HFFc6 (cell line): ENCODE measurements at places on chromosomes 6 and 20. TPM values are rescaled to one million over a fixed set of nuclear protein-coding genes. Genes with fewer than 3 reads are reported as not detected.

DNA sequence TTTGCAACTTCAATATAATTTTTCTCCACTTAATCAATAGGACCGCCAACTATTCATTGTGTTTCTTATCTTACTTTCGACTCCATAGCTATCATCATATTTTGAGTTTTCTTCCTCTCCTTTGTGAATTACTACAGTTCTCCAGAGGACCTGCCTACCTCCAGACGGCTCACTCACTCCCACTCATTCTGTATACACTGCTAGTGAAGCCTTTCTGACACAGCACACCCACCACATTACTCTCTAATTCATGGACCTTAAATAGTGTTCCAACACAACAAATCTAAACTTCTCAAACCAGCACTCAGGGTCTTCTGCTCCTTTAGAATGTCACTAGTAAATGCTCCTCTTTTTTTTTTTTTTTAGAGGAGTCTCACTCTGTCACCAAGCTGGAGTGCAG lies 23.8 kb downstream of the FKBP5 start:
- DNase-seq = no peak
- H3K27ac ChIP-seq = no peak overlapping the region
- H3K4me1 ChIP-seq = peaks cover 25% of the 10 kb centered on the region
- no peaks in the 10 kb centered on the region for H3K36me3 ChIP-seq

DNA sequence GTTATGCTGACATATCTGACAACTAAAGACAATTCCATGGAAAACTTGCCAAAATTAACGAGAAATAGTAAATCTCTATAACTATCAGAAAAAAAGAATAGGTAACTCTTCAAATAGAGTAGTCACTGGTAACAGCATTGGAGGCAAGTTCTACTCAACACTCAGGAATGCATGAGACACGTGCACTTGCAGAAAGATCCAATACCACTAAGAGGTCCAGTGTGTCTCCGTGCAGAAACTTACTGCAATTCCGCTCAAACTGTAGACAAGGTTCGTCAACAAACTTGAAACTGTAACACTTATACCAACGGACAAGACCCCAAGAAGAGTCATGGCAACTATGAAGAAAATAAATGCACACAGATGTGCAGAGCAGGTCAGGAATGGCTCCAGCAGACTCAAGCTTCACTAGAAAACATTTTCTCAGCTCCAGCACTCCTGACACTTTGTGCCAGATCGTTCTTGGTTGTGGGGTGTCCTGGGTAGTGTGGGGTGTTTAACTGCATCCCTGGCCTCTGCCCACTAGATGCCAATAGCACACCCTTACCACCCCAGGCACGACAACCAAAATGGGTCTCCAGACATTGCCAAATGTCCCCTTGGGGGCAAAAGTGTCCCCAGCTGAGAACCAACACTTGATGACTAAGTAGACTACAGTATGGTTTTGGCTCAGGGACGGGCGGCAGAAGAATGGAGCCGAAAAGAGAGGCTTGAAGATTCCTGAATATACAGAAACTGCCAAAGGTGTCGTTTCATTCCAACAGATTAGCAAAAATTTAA lies 134.8 kb downstream of the DTNBP1 start:
- no peak overlapping the region for H3K4me3 ChIP-seq
- H3K4me1 ChIP-seq = peaks cover 11% of the 10 kb centered on the region
- H3K27me3 ChIP-seq = peaks cover 2% of the 10 kb centered on the region
- no peak overlapping the region for H3K27ac ChIP-seq
- no peak for DNase-seq
- H3K36me3 ChIP-seq = peaks cover 47% of the 10 kb centered on the region

DNA sequence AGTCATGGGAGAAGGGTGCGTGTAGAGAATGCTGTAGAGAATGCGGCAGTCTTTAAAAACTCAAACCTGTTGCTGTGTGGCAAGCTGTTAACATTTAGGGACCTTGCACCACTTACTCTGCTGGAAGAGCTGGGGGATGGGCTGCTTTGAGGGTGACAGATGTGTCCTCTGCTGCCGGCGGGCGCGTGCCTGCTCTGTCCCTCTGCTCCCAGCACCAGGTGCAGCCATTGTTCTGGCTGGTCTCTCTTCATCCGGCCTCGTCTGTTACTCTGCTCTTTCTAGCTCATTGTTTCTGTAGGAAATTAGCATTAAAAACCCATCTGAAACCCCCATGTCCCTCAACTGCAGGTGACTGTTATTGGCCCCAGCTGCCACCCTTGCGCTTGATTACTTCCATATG lies 78.5 kb downstream of the CBFA2T2 start:
- H3K27ac ChIP-seq = no peak overlapping the region
- H3K27me3 ChIP-seq = no peaks in the 10 kb centered on the region
- H3K4me3 ChIP-seq = no peak overlapping the region
- H3K36me3 ChIP-seq = no peaks in the 10 kb centered on the region
- DNase-seq = no peak
- peaks cover 7% of the 10 kb centered on the region; the same call in 1 of the 2 replicates for H3K4me1 ChIP-seq

- no peak overlapping the region for H3K27ac ChIP-seq
- no peak overlapping the region for H3K4me3 ChIP-seq
- peaks cover 38% of the 10 kb centered on the region for H3K4me1 ChIP-seq
- H3K27me3 ChIP-seq = no peaks in the 10 kb centered on the region
- H3K36me3 ChIP-seq = peaks cover 32% of the 10 kb centered on the region; the same call in 1 of the 2 replicates
Measured at GRCh38 chr20:41268402-41268801, 49.1 kb downstream of the ZHX3 start.

DNA sequence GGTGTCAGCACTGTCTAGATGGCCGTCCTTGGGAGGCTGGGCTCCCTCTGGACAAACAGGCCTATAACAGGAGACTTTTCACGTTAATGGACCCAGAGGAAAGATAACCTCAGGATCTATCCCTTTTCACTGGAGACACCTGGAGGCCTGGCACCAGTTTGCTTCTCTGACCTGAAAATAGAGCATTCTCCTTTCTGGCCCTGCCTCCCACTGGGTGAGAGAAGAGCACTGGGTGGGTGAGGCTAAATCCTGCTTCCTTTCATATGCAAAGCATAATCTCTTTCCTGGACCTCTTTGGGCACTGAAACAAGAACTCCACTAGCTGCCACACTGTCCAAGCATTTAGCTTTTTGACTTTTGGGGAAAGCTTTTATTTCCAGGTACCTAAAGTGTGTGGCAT lies 78.3 kb downstream of the FOXO3 start:
- peaks cover 36% of the 10 kb centered on the region for H3K4me1 ChIP-seq
- 0 out of 2 replicates have a peak, but pooled peaks cover 8% of the 10 kb centered on the region for H3K36me3 ChIP-seq
- no peak for DNase-seq
- H3K27ac ChIP-seq = no peak overlapping the region
- H3K4me3 ChIP-seq = no peak overlapping the region
- H3K27me3 ChIP-seq = no peaks in the 10 kb centered on the region; the same call in 1 of the 2 replicates

- peaks cover 6% of the 10 kb centered on the region for H3K4me1 ChIP-seq
- no peak overlapping the region for H3K27ac ChIP-seq
- no peaks in the 10 kb centered on the region; the same call in 1 of the 2 replicates for H3K36me3 ChIP-seq
- no peak for DNase-seq
- H3K27me3 ChIP-seq = no peaks in the 10 kb centered on the region
Measured at GRCh38 chr6:38587766-38588362, 51.9 kb downstream of the BTBD9 start.

- DNase-seq = peak; percentile 79
- peaks cover 73% of the 10 kb centered on the region for H3K36me3 ChIP-seq
- peak overlapping the region; percentile 88 for H3K27ac ChIP-seq
- peak overlapping the region; percentile 37 for H3K4me3 ChIP-seq
- H3K27me3 ChIP-seq = peaks cover 4% of the 10 kb centered on the region
Measured at GRCh38 chr6:111564482-111564945, 41.2 kb downstream of the TRAF3IP2 start.

GRCh38 chr20:517221-517620 lies 26.4 kb downstream of the CSNK2A1 start:
- DNase-seq = peak; percentile 8
- H3K4me3 ChIP-seq = no peak overlapping the region
- peaks cover 34% of the 10 kb centered on the region for H3K36me3 ChIP-seq

- H3K27ac ChIP-seq = no peak overlapping the region
- H3K4me1 ChIP-seq = no peaks in the 10 kb centered on the region
- H3K36me3 ChIP-seq = no peaks in the 10 kb centered on the region
- DNase-seq = no peak
Measured at GRCh38 chr6:6333501-6333900, 13.0 kb upstream of the F13A1 start.

DNA sequence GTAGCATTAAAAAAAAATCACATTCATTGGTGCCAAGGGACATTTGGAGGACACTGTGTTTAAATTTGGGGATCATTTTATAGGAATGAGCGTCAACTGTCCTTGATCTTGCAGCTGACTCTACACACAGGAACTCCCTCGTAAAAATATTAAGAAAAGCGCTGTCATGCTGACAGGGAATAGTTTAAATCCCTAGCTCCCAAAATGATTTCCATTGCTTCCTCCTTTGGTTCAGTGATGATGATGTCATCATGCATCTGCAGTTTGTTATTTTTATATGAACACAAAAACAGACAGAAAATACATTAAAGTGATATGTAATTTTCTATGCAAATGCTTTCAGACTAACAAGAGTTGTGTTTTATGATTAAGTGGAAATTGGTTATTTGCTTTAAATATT lies 275.6 kb downstream of the BTBD9 start:
- no peak overlapping the region for H3K4me3 ChIP-seq
- peaks cover 32% of the 10 kb centered on the region for H3K4me1 ChIP-seq
- H3K36me3 ChIP-seq = 0 out of 2 replicates have a peak, but pooled peaks cover under 1% of the 10 kb centered on the region
- H3K27me3 ChIP-seq = no peaks in the 10 kb centered on the region
- DNase-seq = peak; percentile 37

DNA sequence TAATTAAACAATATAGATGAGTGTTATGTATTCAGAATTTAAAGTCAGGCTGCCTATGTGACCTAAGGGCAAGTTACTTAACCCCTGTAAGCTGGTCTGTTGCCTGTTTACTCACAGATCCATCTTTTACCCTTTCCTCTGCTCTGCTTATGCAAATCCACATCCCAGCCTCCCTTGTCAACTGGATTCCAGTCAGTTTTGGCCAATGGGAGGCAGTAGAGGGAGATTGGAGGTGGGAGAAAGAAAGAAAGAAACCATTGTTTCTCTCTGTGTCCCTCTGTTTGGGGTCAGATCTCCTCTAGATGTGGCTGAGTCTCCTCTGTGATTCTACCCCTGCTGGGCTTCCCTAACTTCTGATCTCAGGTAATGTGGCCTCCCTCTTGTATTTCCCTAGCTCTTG lies 266.8 kb upstream of the PLN start:
- no peak for DNase-seq
- H3K4me3 ChIP-seq = no peak overlapping the region
- H3K27me3 ChIP-seq = peaks cover 7% of the 10 kb centered on the region; the same call in 1 of the 2 replicates
- peaks cover 13% of the 10 kb centered on the region; the same call in 1 of the 2 replicates for H3K4me1 ChIP-seq

DNA sequence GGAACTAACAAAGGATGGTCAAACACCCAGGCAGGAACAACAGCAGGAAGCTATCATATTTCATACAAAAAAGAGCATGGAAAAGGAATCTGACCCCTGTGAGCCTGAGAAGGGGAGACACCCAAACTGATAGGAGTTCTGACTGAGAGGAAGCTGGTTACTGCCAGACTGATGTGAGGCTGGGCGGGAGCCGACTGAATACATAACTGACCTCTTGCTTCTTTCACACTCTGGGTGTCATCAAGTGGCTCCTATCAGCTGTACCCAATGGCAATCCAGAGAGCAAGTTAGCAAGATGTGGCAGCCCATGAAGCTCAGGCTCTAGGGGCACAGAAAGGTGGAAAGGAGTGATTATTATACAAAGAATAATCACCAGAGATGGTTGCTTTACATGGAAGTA lies 795.1 kb upstream of the HS3ST5 start:
- DNase-seq = no peak
- H3K36me3 ChIP-seq = no peaks in the 10 kb centered on the region
- no peak overlapping the region for H3K27ac ChIP-seq
- no peak overlapping the region for H3K4me3 ChIP-seq

DNA sequence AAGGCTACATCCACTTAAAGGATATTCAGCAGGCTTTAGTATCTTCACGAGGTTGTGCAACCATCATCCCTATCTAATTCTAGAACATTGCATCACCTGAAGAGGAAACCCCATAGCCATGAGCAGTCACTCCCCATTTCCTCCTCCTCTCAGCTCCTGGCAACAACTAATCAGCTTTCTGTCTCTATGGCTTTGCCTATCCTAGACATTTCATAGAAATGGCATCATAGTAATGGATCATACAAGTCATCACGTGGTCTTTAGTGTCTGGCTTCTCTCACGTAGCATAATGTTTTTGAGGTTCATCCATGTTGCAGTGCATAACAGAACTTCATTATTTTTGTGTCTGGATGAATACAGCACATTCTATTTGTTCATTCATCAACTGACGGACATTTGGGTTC lies 20.5 kb downstream of the SNAI1 start:
- no peaks in the 10 kb centered on the region for H3K36me3 ChIP-seq
- H3K4me3 ChIP-seq = no peak overlapping the region
- peaks cover 8% of the 10 kb centered on the region for H3K4me1 ChIP-seq
- peaks cover 2% of the 10 kb centered on the region; the same call in 1 of the 2 replicates for H3K27me3 ChIP-seq
- peak overlapping the region; percentile 24 for H3K27ac ChIP-seq

DNA sequence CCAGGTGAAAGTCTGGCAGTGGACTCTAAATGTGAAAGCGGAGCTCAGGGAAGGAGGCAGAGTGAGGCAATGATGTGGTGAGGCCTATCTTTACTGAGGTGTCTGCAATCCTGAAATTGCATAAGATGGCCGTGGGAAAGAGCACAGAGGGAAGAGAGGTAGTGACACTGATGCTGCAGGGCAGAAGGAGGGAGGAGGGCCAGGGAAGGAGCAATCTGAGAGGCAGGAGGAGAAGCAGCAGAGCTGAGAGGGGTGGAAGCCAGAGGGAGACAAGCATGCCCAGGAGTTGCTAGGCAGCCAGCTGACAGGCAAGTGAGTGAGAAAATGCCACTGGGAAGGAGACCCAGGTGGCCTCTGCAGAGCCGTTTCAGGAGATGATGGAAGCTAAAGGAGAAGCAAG lies 97.4 kb upstream of the CNR1 start:
- H3K27me3 ChIP-seq = no peaks in the 10 kb centered on the region
- H3K36me3 ChIP-seq = peaks cover 5% of the 10 kb centered on the region; the same call in 1 of the 2 replicates
- H3K4me1 ChIP-seq = no peaks in the 10 kb centered on the region
- no peak overlapping the region for H3K4me3 ChIP-seq

DNA sequence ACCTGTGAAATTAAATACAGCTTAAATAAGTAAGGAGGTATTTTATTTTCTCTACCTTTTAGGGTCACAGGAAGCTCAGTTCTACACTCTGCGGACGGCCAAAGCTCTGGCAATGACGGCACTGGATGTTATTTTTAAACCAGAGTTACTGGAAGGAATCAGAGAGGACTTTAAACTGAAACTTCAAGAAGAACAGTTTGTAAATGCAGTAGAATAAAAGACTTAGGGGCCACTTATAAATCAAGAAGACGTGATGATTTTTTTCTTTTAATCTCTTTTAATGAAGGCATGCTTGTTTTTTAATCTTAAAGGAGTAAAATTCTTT lies 16.2 kb downstream of the PM20D2 start:
- no peak for DNase-seq
- no peak overlapping the region for H3K4me3 ChIP-seq
- no peaks in the 10 kb centered on the region for H3K4me1 ChIP-seq
- no peaks in the 10 kb centered on the region; the same call in 1 of the 2 replicates for H3K36me3 ChIP-seq

- peaks cover 37% of the 10 kb centered on the region for H3K4me1 ChIP-seq
- H3K27ac ChIP-seq = peak overlapping the region; percentile 52
- DNase-seq = peak; percentile 51
- H3K36me3 ChIP-seq = no peaks in the 10 kb centered on the region
- H3K4me3 ChIP-seq = no peak overlapping the region; the same call in 1 of the 2 replicates
- peaks cover 2% of the 10 kb centered on the region; the same call in 1 of the 2 replicates for H3K27me3 ChIP-seq
Measured at GRCh38 chr6:3813150-3813780, 35.9 kb upstream of the FAM50B start.

GRCh38 chr20:46243707-46244628 lies 64.3 kb downstream of the CDH22 start:
- no peaks in the 10 kb centered on the region for H3K4me1 ChIP-seq
- H3K27me3 ChIP-seq = peaks cover 50% of the 10 kb centered on the region
- H3K36me3 ChIP-seq = no peaks in the 10 kb centered on the region
- H3K4me3 ChIP-seq = no peak overlapping the region

Gene GHRH
- not detected in 3 replicates for total RNA-seq

Gene SAMD5
- not detected in 3 replicates for total RNA-seq

Gene C20orf204
- total RNA-seq = 0.20 to 0.57 TPM (median 0.54 TPM) in 3 replicates
